Effector CD4-positive, alpha-beta T cell (primary cell): ENCODE measurements at places on chromosomes 5 and 9.

DNA sequence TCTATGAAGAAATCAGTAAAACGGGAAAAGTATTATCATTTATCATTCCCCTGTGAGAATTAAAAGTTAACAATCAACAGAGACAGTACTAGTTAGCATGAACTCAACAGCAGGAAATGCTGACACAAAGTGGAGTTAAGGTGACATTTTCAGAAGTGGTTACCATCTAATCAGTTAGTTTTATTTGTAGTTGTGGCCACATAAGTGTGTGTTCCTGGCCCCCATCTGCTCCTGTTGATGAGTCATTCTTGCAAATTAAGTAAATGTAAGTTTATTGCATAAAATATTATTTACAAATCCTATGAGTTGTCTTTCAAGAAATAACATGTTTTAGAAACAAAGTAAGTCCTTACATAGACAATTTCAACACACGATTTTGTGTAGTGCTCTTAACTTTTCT is 8.9 kb upstream of the BNC2 start:
- DNase-seq, result no peak

DNA sequence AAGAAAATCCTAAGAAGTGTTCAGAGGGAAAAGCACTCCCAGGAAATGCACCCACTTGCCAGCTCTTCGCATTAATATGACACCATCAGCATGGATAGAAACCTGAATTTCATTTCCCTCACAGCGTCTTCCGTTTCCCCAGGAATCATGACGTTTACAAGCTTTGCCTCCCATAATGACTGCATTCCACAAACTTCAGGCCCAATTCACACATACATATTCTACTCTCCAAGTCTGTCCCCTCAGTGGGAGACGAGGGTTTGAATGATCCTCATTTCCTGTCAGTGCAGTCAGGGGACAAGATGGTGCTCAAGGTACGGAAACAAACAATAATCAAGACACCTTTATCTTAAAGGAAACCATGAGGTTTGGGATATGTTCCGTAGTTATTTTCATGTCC is 44.9 kb upstream of the MAN2A1 start:
- DNase-seq, result no peak

- no peak for DNase-seq
These were observed 77.8 kb downstream of the TENT4A start for GRCh38 chr5:6791031-6791430.

GRCh38 chr5:121982146-121982892 is 20.5 kb downstream of the SRFBP1 start:
- DNase-seq, result no peak

- no peak for DNase-seq
These were observed 266.7 kb downstream of the PJA2 start for GRCh38 chr5:109143031-109143430.

- DNase-seq, result no peak
These were observed 264.4 kb upstream of the MSX2 start for GRCh38 chr5:174459832-174460448.

DNA sequence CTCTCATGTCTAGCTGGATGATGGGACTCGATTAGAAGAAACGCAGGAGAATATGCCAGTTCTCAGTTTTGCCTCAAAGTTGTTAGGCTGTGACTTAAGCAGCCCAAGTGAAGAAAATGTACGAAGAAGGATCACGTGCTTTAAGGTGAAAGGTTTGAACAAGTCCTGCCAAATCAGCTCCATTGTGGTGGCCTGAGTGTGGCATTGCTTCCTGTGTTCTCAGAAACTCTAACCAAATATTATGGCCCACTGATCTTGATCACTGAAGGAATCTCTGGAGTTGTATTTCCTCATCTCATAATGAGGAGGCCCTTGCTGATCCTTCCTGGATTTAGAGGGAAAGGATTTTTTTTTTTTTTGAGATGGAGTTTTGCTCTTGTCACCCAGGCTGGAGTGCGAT is 44.0 kb downstream of the OTULIN start:
- no peak for DNase-seq

- no peak for DNase-seq
These were observed 3.7 kb downstream of the TRMO start for GRCh38 chr9:97918611-97919010.

GRCh38 chr5:120610145-120610544 is 146.0 kb downstream of the PRR16 start:
- DNase-seq, result no peak

DNA sequence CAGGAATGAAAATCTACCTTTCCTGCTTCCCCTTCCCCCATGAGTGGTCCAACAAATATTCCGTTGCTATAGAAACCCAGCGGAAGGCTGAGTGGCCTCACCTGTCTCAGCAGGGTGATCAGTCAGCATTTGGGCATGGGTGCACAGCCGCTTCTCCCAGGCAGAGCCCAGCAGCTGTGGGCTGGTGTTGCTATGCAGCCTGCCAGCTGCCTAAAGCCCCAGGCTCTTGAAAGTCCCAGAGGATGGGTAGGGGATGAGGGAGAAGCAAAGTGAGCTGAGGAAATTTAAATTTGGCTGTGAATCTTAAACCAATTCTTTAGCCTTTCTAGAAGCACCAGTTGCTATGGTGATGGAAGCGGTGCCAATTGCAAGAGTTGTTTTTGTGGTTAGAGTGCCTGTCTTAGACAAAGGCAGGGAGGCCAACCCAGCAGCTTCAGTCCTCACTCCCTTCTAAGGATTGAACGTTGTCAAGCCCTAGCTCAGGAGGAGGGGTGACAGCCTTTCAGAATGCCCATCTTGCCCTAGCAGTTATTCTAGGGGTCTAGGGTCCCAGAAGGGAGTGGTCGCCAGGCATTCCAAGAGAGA is 151.5 kb upstream of the PITX1 start:
- DNase-seq, result no peak

DNA sequence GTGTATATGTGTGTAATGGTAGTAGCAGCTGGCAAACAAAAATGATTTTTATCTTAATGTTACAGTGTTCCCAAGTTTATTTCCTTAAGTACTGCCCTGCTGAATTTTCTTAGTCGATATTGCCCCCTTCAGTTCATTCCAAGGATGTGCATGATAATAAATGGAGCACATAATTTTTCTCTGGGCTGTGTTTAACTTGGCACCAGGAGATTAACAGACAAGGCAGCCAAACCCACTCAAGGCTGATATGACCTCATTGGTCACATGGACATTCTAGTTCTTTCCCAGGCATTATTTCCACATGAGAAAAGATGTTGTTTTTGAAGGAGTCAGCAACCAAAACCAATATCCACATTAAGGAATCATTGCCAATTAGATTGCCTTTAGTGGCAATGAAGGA is 61.8 kb downstream of the COX7C start:
- no peak for DNase-seq

- DNase-seq, result no peak
These were observed 53.7 kb upstream of the FABP6 start for GRCh38 chr5:160175438-160176218.

- no peak for DNase-seq
These were observed 276.7 kb upstream of the TMEM161B start for GRCh38 chr5:88545338-88545737.

DNA sequence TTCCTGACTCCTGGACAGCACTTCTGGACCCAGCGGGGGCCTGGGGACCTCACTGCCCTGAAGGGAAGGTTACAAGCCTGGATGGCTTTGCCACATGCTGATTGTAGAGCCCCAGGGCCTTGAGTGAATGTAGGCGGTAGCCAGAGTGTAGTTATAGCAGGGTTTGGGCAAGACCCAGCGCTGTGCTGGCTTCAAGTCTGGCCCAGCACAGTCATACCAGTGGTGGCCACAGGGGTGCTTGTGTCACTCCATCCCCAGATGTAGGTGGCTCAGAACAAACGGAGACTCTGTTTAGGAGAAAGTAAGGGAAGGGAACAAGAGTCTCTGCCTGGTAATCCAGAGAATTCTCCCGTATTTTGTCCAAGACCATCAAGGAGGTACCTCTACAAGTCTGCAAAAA is 84.6 kb downstream of the STARD4 start:
- DNase-seq, result no peak

DNA sequence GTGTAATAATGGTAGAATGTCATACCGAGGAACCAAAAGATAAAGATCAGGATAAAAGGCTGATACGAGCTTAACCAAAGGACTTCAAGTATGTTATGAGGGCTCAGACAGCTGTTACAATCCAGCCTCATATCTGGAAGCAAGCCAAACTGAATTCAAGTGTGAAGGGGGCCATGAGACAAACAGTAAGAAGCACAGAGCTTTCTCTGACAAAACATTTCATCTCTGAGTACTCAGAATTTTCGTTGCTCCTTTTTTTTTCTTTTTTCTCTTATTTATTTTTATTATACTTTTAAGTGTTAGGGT is 52.9 kb upstream of the CD180 start:
- DNase-seq, result no peak

DNA sequence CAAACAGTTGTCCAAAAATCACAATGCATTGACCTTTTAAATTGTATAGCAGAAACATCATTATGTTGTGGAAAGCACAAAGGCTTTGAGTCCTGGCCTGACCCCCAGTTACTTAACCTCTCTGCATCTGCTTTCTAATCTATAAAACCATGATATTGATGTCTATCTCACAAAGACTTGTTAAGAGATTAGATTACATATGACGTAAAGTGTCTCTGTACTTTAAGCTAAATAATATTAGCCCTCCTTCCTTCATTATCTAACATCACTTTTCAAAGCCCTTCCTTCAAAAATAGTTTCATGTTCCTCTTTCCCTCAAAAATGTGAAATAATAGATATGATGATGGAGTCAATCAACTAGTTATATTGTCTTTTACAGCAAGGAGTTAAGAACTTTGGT is 3.4 kb downstream of the ADAMTS6 start:
- no peak for DNase-seq

DNA sequence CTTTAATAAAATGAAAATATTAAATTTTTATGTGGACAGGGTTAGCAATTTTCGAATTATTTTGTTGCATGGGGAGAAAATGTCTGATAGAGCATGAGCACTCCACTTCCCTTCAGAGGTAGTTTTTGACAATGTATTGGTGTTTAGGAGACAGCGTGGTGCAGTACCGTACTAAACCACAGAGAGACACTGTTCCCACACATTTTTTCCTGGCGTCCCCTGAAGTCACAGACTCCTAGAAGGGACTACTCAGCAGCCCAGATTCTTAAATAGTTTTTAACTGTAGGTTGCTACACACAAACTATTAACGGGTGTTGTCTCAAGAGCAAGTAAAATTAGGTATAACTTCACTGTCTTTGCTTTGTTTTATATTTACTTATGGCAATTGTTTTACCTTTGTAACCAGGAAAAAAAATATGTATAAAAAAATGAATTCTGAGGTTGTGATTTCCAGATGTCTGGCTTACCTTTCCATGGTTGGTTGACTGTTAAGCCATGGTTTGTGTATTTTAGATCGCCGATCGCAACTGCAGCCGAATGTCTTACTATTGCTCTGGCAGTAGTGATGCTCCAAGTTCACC is 171.2 kb downstream of the DOCK8 start:
- DNase-seq, result no peak

- DNase-seq, result no peak
These were observed 234.6 kb downstream of the GABRB2 start for GRCh38 chr5:161311965-161312364.

GRCh38 chr5:28708472-28708871 is 1670.1 kb upstream of the CDH9 start:
- no peak for DNase-seq

DNA sequence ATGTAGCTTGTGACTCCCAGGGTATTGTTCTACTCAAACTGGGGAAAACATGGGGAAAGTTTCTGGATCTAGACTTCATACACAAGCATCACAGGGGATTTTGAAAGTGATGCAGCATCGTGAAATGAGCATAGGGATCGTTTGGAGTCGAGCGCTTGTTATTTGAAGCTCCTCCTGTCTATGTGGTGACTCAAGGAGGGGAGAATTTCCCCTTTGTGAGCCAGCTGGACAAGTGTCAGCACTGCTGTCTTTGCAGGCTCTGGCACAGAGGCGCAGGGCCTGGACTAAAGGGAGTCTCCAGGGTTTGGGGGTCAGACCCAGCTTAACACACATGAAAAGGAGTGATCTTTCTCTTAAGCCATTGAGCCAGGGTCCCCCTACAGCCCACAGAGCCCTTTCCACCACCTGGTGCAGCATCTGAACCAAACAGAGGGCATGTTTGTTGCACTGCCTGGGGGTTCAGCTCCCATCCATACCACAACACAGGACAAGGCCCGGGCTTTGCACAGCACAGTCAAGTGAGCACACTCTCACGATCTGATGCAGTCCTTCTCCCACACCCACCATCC is 51.0 kb downstream of the IRF1 start:
- DNase-seq, result no peak

- DNase-seq, result no peak
These were observed 8.6 kb downstream of the SLC36A2 start for GRCh38 chr5:151338734-151339133.

- no peak for DNase-seq
These were observed 20.2 kb downstream of the GRAMD2B start for GRCh38 chr5:126443374-126443851.

DNA sequence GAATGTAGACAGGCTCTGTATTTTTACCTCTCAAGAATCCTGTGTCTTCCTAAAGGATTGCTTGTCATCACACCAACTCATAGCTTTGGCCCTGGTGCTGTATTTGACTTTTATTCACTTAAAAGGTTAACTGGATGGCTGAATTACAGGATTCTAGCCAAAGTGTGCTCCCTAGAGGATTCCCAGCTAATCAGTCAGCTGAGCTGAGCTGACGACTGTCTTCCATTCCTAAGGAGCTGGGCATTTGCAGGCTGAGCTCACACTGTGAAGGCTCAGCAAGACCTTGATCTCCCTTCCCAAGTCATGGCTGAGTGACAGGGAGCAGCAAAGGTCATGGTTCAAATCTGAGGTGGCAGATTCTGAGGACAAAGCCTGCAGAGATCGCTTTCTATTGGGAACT is 59.0 kb upstream of the PALM2AKAP2 start:
- no peak for DNase-seq

GRCh38 chr5:96474073-96474472 is 41.0 kb upstream of the PCSK1 start:
- no peak for DNase-seq

GRCh38 chr5:134171972-134172371 is 4.8 kb downstream of the SKP1 start:
- DNase-seq, result no peak

DNA sequence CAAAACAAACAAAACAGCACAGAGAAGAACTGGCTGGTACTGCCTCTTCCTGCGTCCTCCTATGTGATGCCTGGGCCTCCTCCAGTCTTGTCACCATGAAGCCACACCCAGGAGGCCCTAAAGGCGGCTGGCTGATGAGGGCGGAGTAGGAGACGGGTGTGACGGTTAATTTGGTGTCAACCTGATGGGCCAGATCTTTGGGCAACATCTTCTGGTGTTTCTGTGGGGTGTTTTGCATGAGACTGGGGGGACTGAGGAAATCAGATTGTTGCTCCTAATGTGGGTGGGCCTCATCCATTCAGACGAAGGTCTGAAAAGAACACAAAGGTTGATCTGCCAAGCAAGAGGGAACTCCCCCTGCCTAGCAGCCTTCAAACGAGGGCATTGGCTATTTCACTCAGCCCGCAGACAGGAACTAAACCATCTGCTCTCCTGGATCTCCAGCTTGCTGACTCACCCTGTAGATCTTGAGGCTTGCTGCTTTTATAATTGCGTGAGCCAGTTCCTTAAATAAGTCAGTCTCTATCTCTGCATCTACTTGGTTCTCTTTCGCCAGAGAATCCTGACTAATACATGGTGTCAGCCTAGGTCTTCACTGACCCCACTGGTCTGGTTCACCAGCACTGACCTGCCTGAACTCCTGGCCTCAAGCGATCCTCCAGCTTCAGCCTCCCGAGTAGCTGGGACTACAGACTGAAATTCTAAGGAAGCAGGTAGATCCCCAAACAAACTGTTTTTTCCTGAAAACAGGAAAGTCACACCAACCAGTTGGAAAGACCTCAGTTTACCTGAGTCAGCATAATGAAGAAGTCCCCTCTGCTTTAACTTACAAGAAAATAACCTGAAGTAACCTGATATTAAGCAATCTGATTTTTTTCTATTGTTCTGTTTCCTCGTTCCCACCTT is 12.8 kb upstream of the ZFP62 start:
- DNase-seq, result no peak
